ENCODE measurements at places on chromosomes 4 and X.

DNA sequence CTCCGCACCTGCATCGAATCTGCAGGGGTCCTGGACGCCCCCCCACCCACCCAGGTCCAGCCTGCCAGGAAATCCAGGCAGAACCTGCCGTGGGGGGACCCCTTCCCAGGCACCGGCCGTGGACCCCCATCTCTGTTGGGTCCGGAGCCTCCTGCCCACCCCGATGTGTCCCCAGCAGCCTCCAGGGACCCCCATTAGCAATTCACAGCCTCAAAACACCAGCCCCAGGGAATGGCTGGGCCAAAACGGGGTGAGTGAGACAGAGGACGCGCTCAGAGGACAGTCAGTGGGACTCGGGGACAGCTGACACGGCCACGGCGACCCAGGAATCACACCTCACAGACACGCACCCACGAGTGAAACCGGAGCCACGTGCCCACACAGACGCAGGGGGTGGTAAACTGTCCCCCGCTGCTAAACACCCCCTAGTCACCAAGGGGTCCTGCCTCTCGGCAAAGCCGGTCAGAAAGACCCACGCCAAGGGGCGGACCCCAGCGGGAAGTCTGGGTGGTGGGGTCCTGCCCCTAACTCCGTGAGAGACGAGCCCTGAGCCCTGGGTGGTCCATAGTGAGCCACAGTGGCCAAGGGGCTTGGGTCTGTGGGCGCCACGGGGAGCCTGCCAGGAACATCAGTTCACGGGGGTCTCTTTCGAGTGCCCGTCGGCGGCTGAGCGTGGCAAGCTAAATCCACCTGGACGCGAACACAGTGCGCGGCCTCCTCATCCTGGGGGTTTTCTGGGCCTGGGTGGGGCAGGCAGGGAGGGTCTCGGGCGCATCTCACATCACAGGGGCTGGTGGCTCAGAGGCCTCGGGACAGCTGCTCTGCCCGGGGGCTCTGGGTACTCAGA lies 126.5 kb upstream of the NKX1-1 start:
- DNase-seq = no peak

DNA sequence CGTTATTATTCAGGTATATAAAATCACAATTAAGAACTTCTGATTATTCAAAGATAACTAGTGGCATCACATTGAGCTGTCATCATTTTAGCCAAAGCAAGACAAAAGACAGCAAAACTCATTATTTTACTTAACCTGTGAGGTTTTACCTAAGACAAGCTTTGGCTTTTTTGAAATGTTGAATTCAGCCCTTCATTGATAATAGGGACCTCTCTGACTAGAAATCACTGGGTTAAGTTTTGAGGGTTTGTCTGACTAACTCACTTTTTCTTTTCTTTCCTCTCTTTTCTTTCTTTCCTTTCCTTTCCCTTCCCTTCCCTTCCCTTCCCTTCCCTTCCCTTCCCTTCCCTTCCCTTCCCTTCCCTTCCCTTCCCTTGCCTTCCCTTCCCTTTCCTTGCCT lies 244.2 kb downstream of the GRXCR1 start:
- DNase-seq = no peak

- no peak for DNase-seq
These were observed 81.8 kb downstream of the MTMR1 start for GRCh38 chrX:150774798-150775568.

- DNase-seq = no peak
These were observed 20.2 kb downstream of the PYURF start for GRCh38 chr4:88503344-88503743.

- no peak for DNase-seq
These were observed 434.7 kb downstream of the PACRGL start for GRCh38 chr4:21134994-21135393.

DNA sequence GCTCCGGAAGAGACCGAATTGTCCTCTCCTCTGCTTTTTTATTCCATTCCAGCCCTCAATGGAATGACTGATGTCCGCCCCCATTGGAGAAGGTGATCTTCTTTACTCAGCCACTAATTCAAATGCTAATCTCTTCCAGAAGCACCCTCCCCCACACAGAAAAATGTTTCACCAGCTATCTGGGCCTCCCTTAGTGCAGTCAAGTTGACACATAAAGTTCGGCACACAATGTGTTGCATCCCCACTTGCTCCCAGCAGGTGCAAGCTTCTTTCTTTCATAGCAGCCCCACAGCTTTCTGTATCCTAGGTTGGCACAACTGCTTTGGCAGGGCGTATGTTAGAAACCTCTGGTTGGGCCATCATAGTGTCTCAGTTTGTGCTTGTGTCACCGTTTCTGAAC lies 73.3 kb upstream of the TLR3 start:
- no peak for DNase-seq

GRCh38 chr4:112023402-112023950 lies 121.8 kb upstream of the FAM241A start:
- no peak for DNase-seq

DNA sequence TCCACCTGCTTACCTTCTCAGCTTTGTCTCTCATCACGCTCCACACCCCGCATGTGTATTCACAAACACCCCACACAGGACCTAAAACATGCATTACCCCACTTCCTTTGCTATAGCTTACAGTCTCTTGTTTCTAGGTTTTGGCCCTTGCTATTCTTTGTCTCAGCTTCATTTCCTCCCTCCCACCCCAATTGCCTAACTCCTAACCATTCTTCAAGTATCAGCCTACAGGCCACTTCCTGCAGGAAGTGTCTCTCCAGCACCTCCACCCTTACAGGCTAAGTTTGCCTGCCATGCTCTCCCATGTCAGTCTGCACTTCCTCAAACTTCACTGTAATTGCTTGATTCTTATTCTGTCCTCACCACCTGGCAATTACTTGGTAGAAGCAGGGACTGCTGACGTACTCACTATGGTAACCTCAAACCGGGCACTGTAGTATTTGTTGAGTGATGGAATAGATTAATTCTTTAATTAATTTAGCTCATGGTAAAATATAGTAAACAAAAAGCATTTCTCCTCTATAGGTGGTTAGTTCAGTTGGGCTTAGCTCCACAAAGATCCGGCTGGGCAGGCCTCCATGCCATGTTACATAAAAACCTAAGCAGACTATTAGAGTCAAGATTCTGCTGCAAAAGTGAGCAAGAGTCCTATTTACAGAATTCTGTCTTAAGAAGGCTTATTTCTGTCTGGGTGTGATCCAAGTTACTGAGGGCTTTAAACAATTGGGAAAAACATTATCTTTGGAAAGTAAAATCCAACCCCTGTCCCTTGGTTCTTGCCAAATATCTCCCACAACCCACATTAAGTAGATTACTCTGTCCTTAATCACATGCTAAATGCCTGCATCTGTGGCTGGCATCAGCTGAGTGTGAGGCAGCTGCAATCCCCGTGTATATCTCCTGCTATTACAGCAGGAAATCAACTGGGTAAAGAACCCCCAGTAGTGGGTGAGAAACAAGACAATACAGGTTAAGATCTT lies 124.7 kb upstream of the CPEB2 start:
- no peak for DNase-seq

DNA sequence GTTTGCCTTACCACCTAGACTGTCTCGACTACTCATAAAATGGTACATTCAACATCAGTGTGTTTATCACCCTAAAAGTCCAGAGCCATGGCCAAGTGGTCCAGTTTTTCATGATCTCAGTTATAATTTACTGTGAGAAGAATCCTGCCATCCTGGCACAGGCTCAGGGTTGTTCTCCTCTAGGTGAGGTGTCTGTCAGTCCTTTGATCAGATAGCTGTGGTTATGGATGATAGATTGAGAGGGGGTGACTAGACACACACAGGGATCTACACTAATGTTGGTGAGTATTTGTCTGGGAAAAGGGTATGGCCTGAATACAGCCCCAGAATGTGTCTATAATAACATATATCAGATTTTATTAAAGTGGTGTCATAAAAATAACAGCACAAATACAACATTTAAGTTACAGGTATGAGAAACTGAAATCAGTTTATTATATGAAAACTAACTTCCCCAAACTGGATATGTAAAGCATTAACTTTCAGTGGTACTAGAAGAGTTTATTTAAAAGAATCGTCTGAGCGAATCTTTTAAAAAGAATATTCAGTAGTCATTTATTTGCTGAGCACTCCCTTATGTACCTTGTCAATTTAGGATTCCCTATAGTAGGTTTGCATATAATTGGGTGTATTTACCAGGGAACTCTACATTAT lies 93.3 kb downstream of the STIM2 start:
- no peak for DNase-seq

GRCh38 chr4:174365018-174365587 lies 81.4 kb downstream of the CEP44 start:
- no peak for DNase-seq

- no peak for DNase-seq
These were observed 108.8 kb upstream of the STIM2 start for GRCh38 chr4:26751838-26752237.

All from activated CD8-positive, alpha-beta memory T cell treated with anti-CD3 and anti-CD28 coated beads for 1 hour (primary cell).